H7 (cell line): ENCODE measurements at places on chromosomes 11 and 22.

DNA sequence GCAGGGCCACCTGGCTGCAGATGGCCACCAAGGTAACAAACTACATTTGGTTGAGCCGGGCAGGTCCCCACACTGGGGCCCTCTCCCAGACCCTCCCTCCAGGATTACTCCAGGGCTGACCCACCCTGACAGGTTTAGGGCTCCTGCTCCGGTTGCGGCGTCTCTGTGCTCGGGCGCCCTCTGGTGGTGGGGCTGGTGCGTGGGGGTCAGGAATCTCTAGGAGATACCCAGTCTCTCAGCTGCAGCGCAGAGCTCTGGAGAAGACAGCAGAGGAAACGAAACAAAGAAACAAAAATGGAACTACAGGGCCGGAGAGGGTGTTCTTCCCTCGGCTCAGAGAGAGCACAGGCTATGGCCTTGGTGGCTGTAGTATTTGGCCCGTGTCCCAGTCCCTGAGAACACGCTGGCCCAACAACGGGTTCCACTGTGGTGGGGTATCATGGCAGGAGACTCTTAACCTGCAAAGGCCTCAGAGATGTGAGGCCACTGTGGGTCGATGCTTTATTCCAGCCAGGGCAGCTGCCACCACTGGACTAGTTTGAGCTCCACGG lies 2.4 kb downstream of the C11orf96 start:
- DNase-seq, result peak; percentile 94

GRCh38 chr11:15194671-15195415 lies 80.1 kb downstream of the INSC start:
- DNase-seq, result no peak

DNA sequence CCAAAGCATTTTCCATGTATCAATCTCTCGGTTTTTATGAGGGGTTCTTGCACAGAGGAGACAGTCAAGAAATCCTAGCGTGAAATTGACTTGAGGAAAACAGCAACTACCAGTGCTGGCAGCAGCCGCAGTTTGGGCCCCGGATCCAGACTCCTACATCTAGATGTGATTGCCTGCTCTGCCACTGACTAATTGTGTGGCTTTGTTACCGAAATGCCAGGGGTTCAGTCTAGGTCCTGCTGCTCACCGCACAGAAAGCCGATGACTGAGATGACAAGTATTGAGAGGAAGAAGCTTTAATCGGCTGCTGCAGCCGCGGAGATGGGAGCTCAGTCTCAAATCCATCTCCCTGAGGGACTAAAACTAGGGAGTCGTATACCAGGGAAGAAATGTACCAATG lies 8.2 kb upstream of the GLB1L3 start:
- DNase-seq, result no peak

DNA sequence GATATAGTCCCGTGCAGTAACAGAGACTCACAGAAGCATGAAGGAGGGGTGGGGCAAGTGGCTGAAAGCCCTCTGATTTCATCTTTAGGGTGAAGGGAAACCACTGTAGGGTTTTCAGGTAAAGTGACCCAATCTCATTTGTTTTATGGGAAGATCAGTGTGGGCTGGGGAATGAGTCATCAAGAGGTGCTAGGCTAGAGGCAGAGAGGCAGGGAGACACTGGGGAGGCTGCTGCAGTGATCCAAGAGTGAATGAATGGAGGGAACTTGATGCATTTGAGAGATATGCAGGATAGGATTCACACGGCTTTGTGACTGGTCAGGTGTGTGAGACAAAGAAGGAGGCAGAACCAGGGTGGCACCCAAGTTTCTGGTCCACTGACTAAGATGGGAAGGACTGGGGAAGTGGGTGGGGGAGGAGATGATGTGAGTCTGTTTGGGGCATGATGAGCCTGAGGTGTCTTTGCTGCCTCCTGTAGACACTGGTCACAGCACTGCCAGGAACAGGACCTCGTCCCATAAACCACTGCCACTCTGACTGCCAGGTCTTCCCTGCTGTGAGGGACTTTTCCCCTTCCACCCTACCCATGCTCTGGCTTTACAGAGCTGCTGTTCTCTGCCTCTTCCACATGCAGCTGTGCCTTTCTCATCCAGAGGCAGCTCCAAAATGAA lies 239.0 kb downstream of the TENM4 start:
- DNase-seq, result no peak

DNA sequence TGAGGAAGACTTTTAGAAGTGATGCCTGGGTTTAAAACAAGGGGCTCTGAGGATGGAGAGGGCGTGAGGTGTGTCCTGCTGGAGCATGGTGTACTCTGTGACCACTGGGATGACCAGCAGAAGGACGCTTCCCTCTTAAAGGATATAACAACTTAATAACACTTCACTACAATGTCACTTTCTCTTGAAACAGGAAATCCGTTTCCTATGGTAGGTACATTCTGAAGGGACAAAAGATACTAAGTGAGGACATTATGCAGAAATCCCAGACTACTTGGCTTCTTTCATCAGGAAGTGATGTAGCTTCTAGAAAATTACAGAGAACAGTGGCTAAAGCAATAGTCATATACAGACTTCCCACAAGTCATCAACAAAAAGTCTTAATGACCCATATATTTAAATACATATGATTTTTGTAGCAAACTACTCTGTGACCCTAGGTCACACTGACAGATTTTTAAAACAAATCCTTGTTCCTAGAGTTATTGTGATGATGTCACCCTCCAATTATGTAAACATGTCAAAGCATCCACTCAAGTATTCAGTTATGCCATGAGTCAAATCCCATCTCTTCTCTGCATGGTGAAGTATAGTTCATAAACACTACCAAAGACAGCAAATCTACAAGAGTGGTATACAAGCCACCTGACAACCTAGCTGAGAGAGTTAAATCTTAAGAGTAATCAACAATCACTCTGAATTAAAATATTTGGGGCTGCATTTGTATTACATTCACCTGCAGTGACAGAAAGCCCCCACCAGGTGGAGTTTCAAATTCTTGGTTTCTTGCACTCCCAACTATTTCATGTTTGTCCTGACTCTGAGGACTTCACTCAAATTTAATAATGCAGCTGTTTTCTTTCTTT lies 32.8 kb downstream of the PITPNB start:
- peak; percentile 57 for DNase-seq

DNA sequence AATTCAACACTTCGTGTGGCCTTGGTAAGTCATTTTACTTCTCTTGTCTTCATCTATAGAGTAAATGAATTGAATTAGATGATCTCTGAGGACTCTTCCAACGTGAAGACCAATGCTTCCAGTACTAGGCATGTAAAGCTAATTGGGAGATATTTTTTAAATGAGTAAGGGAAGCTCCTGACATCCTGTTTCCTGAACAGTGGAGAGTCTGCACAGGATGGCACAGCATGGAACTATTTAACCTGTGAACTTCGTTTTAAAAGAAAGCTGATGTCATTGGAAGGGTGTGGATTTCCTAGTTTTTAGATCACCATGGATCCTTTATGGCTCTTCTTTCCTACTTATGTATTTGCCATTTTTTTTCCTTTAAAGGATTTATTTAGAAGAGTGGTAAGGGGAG lies 48.4 kb upstream of the HSD17B12 start:
- DNase-seq, result no peak

GRCh38 chr11:113113801-113114704 lies 152.8 kb downstream of the NCAM1 start:
- DNase-seq, result peak; percentile 41

DNA sequence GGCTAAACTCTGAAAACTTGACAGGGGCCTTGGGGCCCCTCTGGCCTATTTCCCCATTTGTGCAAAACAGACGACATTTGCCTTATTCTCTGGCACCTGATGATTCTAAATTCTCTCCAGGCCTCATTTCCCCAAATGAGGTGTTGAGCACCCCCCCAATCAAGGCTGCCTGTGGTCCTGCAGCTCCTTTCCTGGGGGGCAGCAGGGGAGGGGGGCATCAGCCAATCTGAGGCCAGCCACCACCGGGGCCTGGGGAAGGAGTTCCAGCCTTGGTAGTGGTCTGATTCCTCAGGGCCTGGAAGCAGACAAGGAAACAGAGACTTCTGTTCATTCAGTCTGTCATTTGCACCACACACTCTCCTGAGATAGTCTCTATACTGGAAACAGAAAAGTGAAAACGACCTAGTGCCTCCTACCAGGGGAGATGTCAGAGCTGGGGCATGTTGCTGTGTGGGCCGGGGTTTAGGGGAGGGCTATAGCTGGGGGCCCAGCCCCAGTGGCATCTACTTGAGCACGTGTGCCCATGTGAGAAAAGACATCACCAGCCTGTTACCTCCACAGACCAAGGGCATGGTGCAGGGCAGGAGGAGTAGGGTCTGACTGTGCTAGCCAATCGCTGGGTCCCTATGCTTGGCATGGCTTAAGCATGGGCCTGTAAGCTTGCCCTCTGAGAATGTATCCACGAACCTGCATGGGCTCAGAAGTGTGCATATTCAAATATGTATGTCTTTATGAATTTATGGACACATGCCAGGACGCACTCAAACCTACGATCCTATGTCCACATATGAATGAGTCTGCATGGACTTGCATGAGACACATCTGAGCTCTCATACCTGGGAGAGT lies 1.8 kb upstream of the TPBGL start:
- no peak for DNase-seq

DNA sequence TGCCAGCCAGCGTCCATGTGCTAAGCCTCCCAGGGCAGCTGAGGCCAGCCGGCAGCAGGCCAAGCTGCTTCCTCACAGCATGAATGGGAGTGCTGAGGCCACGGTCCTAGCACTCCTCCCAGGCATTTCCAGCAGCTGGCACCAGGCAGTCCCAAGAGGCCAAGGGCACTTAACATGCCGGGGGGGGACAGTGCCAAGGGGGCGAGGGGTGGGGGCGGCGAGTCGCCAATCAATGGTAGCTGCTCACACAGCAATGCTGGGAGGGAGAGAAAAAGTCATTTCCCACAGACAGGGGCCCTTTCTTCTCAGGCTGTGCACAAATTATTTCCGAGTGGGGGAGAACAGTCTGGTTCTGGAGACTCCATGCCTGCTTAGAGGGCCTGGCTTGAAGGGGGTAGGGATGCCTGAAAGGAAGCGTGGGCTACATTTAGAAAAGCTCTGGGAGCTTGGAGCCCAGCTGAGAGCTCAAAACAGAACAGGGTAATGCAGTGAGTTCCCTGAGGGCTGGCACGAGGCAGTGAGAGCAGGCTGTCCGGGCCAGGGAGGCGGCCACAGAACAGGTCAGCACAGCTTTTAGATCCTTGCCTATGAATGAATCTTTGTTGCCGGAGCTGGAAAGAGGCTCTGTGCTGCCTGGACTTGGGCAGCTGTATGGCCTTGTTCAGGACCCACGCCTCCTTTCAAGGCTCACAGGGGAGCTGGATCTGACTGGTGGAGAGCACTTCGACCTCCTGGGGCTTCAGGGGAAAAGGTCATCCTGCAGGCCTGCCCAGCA lies 14.4 kb upstream of the TBC1D10A start:
- DNase-seq, result peak; percentile 17

- DNase-seq, result no peak
Observed at GRCh38 chr11:121766991-121767390, 314.2 kb upstream of the SORL1-AS1 start.

DNA sequence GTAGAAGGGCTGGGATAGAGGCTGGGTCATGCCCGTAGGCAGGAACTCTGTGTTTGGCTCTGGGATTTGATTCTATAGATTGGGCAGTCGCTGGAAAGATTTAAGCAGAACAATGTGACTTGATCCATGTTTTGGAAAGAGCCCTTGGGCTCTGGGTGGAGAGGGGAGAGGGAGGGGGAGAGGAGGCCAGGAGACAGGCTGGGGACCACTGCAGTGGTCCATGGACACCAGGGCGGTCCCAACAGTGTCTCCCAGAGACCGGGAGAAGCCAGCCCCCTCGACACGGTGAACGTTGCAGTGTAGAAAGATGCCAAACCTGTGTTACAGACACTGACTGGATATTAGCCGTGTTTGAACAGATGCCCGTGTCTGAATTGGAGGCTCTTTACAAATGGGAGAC lies 19.5 kb downstream of the PVALB start:
- peak; percentile 60 for DNase-seq

- DNase-seq, result no peak
Observed at GRCh38 chr11:126025822-126026221, 36.8 kb downstream of the CDON start.

DNA sequence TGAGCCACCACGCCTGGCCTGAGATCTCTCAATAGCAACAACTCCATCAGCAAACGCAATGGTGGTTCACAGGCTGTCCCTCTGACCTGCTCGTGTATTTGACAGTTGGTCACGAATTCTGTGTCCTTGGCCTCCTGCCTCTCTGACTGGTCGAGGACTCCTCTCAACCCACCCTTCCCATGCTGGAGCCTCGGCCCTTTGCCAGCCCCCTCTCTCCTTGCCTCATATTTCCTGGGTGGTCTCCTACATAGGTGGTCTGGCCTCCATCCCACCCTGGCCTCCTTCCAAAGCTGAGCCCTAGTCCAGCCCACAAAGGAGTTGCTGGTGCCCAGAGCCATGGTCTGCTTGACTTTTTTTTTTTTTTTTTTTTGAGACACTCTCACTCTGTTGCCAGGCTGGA lies 11.4 kb upstream of the A4GALT start:
- no peak for DNase-seq

DNA sequence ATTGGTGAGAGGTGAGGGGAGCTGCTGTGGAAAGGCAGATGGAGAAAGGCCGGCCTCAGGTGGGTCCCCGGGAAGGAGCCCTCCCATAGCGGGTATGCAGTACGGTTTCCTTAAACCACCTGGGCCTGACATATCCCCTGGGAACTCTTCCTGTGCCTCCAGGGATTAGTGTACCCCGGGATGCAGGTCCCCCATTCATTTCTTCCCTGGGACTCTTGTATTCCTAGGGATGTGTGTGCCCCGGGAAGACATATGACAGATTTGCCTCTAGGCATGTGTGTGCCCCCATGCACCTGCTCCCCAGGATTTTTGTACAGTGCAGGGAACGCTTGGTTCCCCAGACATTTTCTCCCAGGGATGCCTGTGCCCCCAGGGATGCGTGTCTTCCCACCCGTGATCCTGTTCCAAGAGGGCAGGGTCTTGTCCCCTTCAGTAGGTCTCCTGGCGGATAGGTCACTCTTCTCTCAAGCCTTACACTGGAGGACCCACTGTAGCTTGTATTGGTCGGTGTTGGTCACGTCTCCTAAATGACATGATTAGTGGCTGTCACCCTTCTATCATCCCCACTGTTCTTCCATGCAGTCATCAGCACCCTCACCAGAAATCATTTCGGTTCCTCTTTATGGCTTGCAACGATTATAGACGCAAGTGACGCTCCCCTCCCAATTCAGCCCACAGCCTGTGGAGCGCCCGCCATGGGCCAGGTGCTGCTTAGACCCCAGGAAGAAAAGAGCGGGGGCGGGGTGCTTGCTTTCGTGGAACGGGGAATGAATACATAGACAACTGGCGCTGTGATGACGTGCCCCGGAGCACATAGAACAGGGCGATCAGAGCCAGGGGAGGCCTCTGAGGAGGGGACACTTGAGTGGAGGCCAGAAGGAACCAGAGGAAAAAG lies 1.3 kb downstream of the PARVB start:
- DNase-seq, result peak; percentile 62
